ENCODE measurements at places on chromosomes 11 and 22.

DNA sequence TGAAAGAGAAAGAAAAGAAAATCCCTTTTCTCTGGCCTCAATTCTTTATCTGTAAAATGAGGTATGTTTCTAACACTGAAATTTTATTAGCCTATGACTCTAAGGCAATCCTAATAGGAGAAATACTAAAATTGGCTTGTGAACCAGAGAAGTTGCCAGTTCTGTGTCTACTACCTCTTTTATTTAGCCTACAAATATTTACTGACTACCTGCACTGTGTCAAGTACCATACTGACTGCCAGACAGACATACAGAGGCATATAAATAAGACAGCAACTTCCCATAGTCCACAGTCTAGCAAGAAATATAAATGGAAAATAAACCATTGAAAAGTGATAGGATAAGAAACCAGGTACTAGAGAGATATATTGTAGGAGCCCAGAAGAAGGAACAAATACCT is 2.4 kb upstream of the SOX6 start:
- no peak for DNase-seq

- no peak for DNase-seq
Observed at GRCh38 chr11:73652856-73653559, 6.6 kb downstream of the PLEKHB1 start.

- DNase-seq = no peak
Observed at GRCh38 chr11:72863091-72863490, 48.9 kb downstream of the ATG16L2 start.

GRCh38 chr11:14873632-14874031 is 18.4 kb downstream of the CYP2R1 start:
- no peak for DNase-seq

DNA sequence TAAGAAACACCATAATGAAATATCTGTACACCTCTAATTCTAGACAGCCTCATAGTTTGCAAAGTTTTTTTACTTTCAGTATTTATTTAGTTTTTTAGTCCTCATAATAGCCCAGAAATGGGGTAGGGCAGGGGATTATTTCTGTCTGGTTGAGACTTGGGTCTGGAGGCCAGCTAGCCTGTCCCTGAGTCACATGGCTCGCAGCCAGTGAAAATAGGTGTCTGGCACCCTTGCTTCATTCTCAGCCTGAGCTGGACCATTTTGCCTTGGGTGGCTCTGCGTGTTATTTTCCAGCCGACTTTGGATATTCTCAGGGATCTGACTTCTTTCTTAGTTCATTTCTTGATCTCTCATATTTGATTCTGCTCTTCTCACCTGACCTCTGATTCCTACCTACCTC is 123.9 kb upstream of the NARS2 start:
- no peak for DNase-seq

GRCh38 chr11:35951680-35952079 is 7.8 kb downstream of the LDLRAD3 start:
- DNase-seq = peak; percentile 33

DNA sequence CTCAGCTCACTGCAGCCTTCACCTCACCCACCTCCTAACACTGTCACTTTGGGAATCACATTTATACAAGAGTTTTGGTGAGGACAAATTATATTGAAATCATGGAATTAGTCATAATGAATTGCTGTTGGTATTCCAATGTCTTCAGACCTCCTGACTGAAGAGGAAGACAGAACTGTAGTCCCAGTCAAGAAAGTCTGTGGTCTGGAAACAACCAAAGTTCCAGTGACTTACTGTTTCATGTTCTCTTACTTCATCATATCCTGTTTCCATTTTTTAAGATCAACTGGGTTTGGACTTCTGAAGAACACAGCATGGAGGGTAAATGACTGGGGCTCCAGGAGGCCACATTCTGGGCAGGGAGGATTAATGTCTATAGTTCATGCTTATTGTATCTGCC is 43.0 kb upstream of the HIPK3 start:
- peak; percentile 82 for DNase-seq

GRCh38 chr11:37595845-37596244 is 997.8 kb upstream of the RAG2 start:
- no peak for DNase-seq

DNA sequence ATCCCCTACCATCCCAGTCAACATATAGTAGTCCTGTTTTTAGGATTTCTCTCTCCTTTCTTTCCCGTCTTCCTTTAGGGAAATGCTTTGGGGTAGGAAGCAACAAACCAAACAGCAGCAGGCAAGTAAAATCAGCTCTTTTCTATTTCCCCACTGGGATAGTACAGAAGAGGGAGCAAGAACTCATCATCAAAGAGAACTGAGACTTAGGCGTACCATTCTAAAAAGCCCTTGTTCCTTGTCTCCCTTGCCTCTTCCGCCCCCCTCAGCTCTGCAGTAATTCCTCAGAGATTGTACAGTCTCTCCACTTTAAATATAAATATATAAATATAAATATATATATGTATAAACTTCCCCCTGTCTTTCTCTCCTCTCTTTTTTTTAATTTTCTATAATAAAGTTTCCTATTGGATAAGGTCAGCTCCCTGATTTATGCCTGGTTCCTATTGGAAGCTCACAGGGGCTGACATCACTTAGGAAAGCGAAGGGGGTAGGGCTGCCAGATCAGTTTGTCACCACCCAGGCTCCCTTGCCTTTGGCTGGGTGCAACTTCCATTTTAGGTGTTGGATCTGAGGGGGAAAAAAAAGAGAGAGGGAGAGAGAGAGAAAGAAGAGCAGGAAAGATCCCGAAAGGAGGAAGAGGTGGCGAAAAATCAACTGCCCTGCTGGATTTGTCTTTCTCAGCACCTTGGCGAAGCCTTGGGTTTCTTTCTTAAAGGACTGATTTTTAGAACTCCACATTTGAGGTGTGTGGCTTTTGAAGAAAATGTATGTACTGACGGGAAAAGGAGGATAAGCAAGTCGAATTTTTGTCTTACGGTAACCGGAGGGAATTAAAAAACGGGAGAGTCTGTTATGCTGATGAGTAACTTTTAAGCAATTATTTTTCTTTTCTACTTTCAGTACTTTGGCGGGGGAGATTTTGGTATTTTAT is at the start of gene CTNND1:
CTNND1 (plus strand) TSS at position 502 of the 934 bp plus-strand sequence. CDS start 29,677 bp downstream, outside the sequence.
- peak; percentile 93 for DNase-seq

DNA sequence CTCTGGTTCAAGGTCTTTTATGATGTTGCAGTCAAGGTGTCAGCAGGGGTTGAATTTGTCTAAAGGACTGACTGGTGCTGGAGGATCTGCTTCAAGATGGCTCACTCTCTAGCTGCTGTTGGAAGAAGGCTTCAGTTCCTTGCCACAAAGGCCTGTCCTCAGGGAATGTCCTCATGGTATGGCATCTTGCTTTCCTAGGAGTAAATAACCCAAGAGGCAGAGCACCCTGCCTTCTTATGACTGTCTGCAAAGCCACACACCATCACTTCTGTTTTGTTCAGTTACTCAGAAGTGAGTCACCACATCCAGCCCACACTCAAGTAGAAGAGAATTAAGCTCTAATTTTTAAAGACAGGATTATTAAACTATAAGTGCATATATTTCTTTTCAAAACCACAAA is 45.2 kb downstream of the PLAAT5 start:
- peak; percentile 70 for DNase-seq

DNA sequence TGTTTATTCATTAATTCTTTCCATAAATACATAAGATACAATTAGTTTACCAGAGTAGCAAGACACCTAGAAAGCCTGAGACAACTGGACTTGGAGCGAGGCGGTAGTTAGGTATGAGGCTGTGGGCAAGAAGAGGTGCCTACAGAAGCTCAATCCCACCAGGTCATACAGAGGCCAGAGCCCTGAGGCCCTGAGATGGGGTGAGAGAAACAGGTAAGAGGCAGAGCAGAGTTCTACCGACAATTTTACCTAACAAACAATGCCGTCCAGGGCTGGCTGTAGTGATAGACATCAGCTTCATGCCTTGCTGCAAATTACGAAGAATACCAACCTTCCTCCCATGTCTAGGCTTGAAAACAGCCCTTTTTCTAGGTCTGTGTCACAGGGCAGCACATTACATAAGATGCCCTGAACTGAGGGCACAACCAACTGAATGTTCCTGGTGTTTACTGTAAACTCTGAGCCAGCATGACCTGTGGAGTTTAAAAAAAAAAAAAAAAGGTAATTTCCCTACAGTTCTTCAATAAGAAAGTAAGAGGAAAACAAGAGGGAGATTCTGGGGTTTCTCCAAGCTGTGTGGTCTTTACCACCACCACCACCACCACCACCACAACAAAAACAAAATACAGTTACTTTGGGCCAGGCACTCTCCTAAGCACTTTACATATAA is 105.8 kb downstream of the GAB2 start:
- DNase-seq = peak; percentile 43

DNA sequence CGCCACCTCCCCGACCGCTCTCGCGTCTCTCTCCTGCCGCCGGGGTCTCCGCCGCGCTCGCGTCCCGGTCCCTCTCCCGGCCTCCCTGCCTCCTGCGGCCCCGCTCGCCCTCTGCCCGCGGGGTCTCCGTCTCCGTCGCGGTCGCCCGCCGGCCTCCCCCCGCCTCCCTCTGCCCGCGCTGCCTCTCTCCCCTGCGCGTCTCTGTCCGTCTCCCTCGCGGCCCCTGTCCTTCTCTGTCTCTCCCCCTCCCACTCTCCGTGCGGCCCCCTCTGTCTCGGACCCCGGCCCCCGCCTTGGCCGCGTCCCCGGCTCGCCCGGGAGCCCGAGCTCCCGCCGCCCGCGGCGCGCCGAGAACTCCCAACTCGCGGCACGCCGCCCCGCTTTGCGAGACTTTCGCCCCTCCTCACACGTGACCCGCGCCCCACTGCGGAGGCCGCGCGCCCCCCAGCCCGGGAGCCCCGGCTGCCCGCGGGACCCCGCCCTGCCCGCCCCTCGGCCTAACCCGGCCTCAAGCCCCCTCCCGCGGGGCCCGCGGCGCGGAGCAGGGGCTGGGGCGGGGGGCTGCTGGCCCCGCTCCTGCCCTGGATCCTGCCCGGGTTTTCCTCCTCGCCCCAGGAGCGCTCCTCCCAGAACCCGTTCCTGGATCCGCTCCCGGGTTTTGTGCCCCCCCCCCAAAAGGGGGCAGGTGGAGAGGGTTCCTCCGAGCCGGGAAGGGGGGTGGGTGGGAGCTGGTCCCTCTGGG is 702 bp upstream of the KCNJ4 start:
- peak; percentile 37 for DNase-seq

DNA sequence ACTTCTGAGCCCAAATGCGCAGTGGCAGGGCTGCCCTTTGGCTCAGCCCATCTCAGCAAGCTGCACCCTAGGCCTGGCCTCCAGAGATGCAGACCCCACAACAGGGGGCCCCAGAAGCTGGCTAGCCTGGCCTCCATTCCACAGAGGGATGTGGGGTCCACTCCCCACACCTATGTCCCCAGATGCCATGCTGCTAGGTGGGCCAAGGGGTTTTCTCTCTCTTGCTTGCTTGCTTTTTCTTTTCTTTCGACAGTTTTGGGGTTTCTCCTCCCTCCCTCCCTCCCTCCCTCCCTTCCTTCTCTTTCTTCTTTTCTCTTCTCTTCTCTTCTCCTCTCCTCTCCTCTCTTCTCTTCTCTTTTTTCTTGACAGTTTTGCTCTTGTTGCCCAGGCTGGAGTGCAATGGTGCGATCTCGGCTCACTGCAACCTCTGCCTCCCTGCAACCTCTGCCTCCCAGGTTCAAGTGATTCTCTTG is 9.6 kb downstream of the SCARF2 start:
- DNase-seq = no peak

DNA sequence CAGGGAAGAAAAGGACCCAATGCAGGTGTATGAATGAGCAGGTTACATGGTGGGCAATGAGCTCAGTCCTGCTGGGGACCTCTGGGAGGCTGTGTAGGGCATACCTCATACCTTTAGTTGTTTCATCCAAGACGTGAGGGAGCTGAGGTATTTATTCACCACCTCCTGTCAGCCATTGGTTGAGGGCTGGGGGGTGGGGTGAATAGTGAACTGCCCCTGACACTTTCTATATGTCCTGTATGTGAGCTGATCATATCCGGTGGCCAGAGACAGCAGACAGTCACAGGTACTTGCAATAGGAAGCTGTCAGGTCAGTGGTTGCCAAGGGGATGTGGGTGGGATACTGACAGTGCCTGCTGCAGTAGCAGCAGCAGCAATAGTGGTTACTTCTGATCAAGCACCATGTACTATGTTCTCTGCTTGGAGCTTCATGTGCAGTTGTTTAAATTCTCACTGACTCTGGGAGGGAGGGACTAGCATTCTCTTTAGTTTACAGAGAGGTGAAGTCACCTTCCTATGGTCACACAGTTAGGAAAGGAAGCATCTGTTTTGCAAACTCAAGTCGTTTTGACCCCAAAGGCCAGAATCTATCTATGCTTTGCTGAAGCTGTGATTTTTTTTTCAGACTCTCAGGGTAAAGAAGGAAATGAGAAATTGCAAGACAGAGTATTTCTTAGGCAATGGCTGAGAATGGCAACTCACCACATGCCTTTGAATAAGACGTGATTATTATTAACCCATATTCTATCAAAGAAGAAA is 54.0 kb downstream of the MIAT start:
- peak; percentile 33 for DNase-seq

GRCh38 chr22:49738006-49738405 is 89.7 kb downstream of the BRD1 start:
- no peak for DNase-seq

- DNase-seq = peak; percentile 70
Observed at GRCh38 chr11:93481696-93482095, 61.5 kb downstream of the SMCO4 start.

- peak; percentile 71 for DNase-seq
Observed at GRCh38 chr22:38504731-38505540, 1.2 kb downstream of the DDX17 start.

- DNase-seq = no peak
Observed at GRCh38 chr11:93738647-93739081, 2.6 kb downstream of the TAF1D start.

GRCh38 chr11:72223615-72224563 is 678 bp upstream of the INPPL1 start:
- peak; percentile 92 for DNase-seq

GRCh38 chr11:123392431-123392830 is 37.6 kb upstream of the GRAMD1B start:
- DNase-seq = no peak

DNA sequence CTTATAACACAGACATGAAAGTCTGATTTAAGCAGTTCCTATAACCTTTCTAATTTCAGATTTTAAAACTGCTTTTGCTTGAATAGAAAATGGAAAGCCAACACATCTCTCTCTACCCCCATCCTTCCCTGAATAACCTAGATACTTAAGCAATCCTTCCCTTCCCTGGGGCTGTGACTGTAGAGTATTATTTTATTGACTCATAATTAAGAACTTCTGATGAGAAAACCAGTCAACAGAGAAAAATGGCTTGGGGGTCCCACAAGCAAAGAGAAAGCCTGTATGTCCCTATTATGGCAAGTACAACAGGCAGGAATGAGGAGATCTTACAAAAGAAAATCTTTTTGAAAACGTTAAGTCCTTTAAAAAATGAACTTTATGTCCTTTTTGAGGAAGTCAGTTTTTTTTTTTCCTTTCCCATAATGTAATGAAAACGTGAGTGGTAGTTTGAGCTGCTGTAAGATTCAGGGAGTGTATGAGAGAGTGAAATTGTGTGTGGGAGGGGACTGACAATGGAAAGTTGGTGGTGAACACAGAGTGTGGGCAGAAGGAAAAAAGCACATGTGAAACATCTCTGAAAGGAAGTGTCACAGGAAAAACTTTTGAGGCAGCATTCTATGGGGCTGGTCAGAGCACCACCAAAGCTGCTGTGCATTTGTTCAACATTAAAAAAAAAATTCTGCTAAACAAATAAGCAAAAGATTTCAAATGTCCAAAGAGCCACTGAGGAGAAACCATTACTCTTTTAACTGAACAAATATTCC is 154.6 kb downstream of the MAML2 start:
- DNase-seq = peak; percentile 87
